ENCODE measurements at places on chromosomes 16 and 17.

GRCh38 chr17:60361889-60362288 lies 30.0 kb downstream of the USP32 start:
- DNase-seq: no peak

DNA sequence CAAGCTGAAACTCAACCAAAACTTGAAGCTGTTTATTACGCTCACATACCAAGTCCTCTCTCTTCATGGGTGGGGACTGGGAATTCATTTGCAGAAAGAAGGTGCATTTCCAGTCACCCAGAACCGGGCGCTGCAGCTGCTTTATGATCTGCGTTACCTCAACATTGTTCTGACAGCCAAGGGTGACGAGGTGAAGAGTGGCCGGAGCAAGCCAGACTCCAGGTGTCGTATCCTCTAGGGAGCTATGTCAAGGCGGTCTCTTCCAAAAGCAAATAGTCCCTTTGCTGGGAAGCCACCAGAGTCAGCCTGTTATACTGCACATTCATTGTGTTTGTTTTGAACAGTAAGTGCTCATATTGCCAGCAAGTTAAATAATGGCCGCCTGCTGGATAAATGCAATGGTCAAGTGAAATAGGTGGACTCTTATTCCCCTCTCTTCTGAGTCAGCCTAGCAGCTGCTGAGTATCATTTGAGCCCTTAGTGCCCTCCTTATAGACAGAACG lies 12.7 kb downstream of the COG1 start:
- no peak for DNase-seq

DNA sequence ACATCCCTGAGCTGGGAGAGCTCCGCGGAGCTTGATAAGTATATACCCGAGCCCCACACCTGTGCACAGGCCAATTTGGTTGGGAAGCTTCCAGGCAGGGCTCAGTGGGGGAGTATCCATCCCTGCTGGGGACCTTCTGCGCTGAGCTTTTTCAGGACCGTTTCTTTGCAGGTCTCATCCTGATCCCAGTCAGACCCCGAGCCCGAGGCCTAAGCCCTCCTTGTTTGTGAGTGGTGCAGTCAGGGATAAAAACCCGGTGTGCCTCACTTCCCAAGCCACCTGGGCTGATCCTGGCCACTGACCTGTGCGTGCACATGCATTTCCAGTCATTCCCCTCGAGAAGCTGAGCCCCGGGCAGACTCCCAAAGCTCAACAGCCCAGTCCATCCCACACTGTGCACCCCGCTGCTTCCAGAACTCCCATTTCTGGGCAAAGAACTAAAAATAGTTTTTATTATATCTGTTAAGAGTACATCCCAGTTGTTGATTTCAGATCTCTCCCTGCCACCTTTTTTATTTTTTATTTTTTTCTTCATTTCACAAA lies 27.3 kb upstream of the NAT9 start:
- DNase-seq: no peak

DNA sequence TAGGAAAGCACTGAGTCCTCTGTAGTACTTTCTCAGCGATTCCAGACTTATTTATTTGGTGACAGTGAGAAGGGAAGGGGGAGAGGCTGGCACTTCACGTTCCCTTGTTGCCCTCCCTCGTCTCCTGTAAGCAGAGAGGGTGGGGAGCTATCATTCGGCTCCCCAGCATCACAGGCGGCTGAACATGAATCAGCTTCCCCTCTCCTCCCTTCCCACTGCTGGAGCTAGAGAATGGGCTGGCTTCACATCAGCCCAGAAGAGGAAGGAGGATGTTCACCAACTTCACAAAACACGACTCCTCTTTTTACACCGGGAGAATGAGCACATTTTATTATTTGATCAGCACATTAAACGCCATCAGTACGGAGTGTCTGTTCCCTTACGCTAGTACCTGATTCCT lies 6.7 kb upstream of the CMIP start:
- DNase-seq: no peak

DNA sequence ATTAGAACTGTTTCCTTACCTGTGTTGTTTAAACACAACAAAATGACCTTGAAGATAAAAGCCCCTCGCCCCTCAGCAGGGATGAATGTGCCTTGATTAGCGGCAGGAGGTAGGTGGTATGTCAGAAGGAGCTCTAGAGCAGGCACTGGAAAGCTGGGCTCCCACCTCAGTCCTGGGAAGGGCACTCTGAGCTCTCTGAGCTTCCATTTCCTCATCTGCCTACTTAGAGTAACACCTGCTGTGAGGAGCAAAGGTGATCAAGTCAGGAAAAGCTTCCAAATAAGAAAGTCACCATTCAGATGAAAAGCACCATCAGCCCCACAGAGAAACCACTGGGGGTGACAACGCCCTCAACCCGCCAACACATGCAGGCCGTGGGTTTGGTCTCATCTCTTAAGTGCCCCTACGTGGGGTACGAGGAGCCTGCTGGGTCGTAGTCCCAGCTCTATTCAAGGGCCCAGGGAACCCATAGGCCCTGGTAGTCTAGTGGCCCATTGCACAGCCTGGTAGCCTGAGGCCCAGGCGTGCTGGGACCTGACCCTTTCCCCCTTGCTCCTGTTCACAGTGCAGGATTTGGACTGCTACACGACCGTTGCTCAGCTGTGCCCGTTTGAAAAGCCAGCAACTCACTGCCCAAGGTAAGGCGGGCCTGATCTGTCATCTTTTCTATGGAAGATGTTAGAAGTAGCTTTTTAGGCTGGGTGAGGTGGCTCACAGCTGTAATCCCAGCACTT lies 57.3 kb downstream of the CRISPLD2 start:
- DNase-seq: no peak

DNA sequence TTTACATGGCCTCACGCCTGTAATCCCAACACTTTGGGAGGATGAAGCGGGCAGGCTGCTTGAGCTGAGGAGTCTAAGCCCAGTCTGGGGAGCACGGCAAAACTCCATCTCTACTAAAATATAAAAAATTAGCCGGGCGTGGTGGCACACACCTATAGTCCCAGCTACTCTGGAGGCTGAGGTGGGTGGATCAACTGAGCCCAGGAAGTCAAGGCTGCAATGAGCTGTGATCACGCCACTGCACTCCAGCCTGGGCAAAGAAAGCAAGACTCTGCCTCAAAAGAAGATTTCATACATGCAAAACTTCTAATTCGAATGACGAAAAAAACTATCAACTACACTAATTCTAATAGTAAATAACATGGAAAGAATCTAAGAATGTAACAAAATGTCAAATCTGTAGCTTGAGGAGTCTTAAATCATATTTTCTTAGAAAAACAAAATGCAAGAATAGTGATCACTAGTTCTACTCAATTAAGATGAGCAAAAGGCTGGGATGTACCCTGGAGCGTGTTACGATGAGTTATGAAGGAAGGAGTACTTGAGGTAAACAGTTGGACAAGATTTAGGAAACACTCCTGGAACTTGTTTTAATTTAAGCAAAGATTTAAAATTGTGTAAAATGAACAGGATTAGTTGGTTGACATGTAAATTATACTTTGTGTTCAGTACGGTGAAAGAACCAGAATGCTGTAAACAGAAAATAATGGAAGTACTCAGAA lies 20.7 kb downstream of the YWHAE start:
- DNase-seq: no peak
